CD4-positive, alpha-beta T cell treated with Interferon alpha-2 for 1 hour (primary cell): ENCODE measurements at places on chromosomes 1 and 21.

- no peak for DNase-seq
Observed at GRCh38 chr21:43827015-43827611, 37.7 kb downstream of the RRP1 start.

- no peak for DNase-seq
Observed at GRCh38 chr1:152679459-152679858, 4.4 kb downstream of the LCE2C start.

DNA sequence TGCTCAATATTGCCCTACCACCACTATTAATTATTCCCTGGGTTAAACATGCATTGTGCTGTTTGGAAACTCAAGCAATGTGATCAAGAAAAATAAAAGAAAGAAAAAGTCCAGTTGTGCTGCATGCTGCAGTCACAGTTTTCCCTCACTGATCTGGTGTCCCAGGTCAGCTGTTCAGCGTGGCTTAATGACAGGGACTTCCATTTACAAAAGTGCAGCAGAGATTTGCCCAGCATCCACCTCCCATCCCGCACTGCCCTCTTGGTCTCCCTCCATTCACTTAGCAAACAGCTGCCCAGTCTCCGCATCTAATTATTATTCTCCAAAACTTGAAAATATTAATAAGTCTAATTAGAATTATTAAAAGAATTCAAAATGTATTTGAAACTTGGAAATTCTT is 2.0 kb upstream of the OR2T4 start:
- no peak for DNase-seq

DNA sequence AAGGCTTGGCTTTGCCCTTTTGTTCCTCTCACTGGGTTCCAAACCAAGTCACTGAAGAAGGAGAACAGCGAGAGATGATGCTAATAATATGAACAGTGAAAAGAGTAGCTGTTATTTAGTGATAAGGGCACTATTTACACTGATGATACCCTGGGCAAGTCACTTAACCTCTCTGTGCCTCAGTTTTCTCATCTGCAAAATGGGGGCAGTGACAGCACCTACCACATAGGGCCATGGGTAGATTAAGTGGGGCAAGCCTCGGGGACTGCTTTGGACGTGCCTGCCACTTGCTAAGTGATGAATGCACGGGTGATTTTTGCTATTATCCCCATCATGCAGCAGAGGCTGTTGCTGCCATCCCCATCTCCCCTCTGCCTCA is 9.2 kb downstream of the ATP13A2 start:
- DNase-seq = no peak

- DNase-seq = no peak
Observed at GRCh38 chr1:181255270-181255929, 166.9 kb downstream of the IER5 start.

- no peak for DNase-seq
Observed at GRCh38 chr1:116793357-116793935, 39.2 kb downstream of the CD2 start.

- DNase-seq = peak; percentile 66
Observed at GRCh38 chr1:198156745-198157240, at the start of gene NEK7. NEK7 (plus strand) TSS chr1:198156998; CDS start chr1:198232581, 75,583 bp downstream.

DNA sequence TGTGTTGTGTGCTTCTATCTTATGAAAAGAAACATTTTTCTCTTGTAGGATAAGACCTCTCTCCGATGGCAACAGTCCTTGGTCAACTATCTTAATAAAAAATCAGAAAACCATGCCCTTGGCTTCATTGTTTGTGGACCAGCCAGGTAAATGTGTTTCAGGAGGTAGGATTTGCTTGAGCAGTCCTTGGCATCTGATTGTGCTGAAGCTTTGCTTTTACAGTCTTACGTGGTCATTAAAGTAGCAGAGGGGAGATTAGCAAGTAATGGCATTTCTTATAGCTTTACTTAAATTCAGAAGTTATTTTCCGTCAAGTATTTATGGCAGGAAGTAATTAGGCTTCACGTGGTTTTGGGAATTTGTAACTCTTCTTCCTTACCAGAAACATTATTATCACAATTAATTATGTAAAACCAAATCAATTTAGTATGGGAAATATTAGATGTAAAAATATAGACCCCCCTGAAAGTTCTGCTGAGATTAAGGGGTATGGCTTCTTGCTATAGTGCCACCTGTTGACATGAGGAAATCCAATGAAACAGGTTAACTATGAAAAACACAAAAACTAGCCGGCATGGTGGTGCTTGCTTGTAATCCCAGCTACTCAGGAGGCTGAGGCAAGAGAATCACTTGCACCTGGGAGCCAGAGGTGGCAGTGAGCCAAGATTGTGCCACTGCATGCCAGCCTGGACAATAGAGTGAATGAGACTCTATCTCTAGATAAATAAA is 49.0 kb downstream of the MAP3K21 start:
- DNase-seq = no peak

- peak; percentile 65 for DNase-seq
Observed at GRCh38 chr1:18883636-18884418, 18.5 kb downstream of the ALDH4A1 start.

DNA sequence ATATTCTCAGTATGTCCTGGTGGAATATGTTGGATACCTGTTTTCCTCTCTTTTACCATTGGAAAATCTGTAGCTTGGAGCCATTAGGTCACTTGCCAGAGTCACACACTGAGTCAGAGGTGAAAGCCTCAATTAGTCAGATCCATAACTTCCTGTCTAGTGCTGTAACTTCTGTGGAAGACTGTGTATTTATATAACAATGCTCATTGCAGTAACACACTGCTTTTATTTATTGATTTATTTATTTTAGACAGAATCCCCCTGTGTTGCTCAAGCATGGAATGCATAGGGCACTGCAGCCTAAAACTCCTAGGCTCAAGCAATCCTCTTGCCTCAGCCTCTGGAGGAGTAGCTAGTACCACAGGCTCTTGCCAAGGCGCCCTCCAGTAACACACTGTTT is 1.3 kb upstream of the DOCK7 start:
- DNase-seq = no peak

DNA sequence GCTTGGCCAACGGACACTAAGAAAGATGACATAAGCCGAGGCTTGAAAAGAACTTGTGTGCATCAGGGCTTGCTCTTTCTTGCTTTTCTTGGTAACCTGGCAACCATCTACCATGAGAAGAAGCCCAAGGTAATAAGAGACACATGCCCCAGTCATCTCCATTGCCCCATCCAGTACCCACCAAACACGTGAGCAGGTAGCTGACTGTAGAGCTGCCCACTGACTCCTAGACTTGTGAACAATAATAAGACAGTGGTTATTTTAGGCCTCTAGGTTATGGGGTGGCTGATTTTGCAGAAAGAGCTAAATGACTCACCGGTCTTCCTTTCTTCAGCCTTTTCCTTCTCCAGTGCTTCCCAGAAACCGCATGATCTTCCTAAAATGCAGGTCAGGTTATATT is 105.0 kb upstream of the JUN start:
- DNase-seq = no peak

DNA sequence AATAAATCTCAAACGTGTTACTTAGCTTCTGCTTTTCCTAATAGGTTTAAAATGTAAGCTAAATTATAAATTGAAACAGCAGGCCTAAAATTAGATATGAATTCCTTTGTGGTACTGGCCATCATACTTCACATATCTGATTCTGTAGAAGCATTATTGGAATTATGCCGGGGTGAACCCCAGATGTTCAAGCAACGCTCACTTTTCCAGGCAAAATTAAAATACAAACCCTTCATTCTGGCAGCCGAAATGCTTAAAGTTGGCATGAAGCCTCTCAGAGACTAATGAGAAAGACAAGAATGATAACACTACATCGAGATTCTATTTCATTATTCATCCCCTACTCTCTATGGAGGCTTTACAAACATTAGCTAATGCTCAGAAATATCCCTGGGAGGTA is 1352.7 kb upstream of the ADGRL2 start:
- no peak for DNase-seq

- DNase-seq = no peak
Observed at GRCh38 chr1:90969241-90969640, 52.6 kb downstream of the ZNF644 start.

DNA sequence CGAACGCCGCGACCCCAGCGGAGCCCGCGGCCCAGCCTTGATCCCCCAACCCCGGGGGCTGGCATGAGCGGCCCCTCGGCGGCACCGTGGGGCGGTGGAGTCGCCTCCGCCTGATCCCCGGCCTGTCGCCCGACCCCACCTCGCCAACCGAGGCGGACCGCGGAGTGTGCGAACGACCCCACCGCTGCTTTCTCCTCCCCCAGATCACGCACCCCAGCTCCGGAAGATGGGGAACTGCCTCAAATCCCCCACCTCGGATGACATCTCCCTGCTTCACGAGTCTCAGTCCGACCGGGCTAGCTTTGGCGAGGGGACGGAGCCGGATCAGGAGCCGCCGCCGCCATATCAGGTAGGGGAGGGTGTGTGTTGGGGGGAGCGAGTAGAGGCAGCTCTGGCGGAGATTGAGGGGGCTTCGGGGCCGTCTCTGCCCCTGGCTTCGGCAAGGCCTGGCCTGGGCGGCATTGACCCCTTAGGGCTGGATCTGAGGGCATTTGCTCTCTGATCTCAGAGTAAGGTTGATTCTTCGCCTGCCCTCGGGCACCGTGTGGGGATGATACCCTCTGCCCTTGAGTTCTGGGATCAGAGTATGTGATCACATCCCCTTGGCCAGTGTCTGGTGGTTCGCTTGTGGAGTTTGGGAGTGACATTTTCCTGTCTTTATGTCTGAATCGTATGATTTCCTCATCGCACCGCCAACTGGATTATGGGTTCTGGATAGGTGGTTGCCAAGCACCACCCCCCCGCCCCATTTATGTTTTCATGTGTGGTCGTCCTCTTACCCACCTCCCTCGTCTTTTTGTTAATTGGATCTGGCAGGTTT is 668 bp downstream of the RNF11 start:
- peak; percentile 21 for DNase-seq

DNA sequence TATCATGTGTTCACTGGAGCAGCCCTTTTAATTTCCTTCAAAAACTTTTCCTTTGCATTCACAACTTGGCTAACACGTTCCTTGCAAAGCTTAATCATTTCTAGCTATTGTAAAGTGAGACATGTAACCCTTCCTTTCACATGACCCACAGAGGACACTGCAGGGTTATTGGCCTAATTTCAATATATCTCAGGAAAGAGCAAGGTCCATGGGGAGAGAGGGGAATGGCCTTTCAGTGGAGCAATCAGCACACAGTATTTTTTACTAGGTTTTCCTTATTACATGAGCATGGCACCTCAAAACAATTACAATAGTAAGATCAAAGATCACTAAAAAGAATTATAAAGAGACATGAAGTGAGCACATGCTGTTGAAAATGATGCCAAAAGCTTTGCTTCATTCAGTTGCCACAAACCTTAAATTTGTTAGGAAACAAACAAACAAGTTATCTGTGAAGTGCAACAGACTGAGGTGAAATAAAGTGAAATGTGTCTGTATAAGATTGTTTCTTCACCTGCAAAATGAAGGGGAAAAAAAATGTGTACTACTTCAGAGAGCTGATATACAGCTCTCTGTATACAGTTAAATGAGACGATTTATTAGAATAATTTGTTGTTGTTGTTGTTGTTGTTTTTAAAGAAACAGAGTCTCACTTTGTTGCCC is 61.5 kb downstream of the EIF4G3 start:
- DNase-seq = no peak

- DNase-seq = no peak
Observed at GRCh38 chr1:26922901-26923300, 1.4 kb downstream of the NUDC start.

DNA sequence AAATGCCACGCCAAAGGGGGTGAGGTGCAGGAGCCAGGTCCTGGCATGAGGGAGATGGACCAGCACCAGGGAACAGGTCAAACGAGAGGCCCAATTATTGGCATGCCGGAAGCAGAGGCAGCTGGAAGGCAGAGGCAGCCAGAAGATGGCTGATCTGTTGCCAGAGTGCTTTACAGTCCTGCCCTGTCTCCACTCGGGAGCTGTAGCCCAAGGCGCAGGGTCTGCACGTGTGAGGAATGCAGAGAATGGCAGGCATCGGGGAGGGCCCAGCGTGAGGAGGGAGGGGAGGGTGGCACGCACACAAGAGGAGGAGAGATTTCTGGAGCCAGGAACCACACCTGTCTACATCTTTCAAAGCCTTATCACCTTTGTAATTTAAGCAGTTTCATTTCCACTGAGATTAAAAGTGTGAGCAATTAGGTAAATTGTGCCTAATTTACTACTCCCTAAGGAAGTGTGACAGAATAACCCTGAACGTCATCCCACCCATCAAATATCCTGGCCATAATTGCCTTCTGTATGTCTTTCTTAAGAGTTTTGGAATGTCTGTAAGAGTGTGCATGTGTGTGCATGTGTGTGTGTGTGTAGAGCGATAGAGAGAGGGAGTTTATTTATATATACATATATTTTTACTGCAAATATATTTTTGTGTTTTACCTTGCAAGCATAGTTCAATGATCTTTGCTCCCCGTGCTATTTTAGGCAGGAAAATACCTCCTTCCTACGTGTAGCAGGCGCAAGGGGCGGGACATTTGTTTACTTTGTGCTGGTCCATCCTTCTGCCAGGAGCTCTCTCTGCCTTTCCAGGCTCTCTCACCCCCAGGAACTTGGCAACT is 125.5 kb upstream of the SERBP1 start:
- no peak for DNase-seq

- peak; percentile 89 for DNase-seq
Observed at GRCh38 chr1:43367904-43368645, at the start of gene ELOVL1. ELOVL1 (minus strand) TSS chr1:43368011; CDS start chr1:43365609, 2,402 bp downstream.

DNA sequence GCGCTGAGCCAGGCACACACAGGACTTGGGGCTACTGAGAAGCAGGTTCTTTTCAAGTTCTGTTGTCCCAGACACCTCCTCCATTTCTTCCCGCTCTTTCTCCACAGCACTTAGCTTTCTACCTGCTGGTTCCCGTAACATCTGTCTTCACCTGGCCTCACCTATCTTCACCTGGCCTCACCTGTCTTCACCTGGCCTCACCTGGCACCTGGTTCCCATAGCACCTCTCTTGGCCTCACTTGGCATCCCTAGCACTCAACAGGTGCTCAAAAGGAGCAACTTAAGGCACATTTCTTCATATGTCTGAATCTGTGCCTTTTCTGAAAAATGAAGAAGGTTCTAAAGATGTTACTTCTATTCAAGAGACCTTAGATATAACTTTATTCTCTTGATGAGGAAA is 10.4 kb downstream of the KCNK1 start:
- no peak for DNase-seq

- no peak for DNase-seq
Observed at GRCh38 chr1:76262601-76263000, 188.1 kb downstream of the ST6GALNAC3 start.

DNA sequence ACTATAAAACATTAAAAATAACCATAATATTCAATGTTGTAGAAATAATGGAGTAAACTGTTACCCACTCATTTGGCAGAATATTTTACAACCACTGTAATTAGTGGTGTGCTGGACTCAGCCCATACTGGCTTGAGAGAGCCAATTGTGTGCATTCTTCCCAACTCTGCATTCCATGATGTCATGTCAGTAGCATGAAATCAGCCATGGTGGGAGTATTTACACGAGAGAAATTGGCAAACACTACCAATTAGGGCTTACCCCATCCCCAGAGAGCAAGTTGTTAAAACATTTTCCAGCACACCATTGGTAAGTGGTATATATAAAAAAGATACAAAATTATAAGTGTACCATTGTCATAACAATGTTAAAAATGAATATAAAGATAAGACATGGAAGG is 19.1 kb upstream of the QSOX1 start:
- DNase-seq = no peak

- DNase-seq = no peak
Observed at GRCh38 chr1:89974696-89975470, 20.0 kb upstream of the ZNF326 start.
